ENCODE measurements at places on chromosomes 7 and 10.

GRCh38 chr7:108322925-108323832 lies 133.1 kb downstream of the NRCAM start:
- DNase-seq, result no peak

DNA sequence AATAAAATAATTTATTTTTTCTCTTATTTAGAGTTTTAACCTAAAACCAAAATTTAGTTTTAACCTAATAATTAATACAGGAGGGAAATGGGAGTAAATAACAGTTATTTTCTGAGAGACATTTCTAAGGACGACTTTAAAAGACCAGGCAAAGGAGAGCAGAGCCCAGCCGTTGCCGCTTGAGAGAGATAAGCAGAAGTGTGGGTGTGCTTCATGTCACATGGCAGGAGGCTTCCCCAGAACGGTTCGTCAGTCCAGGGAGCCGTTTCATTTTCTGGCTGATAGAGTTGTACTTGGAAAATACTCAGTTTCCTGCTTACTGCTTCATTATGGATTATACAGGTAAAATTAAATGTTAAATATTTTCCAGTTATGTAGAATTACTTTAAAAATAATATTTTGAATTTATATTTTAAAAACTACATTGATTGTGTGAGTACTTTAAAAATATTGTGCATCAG lies 61.4 kb downstream of the ST7 start:
- DNase-seq, result no peak

GRCh38 chr10:58887474-58887873 lies 289.0 kb upstream of the PHYHIPL start:
- DNase-seq, result no peak

GRCh38 chr10:7561985-7562384 lies 104.8 kb downstream of the ITIH5 start:
- no peak for DNase-seq

- peak; percentile 37 for DNase-seq
Measured at GRCh38 chr10:119538632-119539358, 3.7 kb downstream of the RGS10 start.

GRCh38 chr10:10138685-10139084 lies 879.0 kb upstream of the CELF2 start:
- DNase-seq, result no peak

DNA sequence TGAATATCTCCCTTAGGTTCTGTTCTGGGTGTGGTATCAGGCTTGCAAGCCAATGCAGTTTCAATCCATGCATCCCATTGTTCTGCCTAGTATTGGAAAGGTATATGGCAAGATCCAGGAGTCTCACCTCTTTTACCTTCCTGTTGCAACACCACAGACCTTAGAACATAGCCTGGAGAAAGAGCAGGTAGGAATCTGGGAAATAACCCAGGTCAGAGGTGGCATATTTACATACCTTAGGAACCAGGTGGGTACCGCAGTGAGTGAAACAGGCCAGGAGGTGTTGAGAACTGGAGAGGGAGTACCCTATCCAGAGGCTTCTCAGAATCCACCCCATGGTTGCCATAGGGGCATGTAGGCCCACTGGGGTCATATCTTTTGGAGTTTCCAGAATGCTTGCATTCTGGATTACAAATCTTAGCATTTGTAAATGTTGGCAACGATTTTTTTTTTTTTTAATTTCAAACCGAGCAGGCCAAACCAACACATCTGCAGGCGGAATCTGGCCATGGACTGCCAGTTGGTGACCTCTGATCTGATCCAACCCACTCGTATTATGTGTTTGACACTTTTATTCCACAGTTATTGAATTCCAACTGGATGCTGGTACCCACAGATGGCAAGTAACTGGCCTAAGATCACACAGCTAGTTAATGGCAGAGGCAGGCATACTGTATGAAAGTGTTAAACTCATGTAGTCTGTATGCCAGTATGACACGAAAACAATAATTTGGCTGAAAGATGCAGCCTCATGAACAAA lies 180.3 kb upstream of the TCF7L2 start:
- DNase-seq, result no peak
